ENCODE measurements at places on chromosomes 4 and X.

DNA sequence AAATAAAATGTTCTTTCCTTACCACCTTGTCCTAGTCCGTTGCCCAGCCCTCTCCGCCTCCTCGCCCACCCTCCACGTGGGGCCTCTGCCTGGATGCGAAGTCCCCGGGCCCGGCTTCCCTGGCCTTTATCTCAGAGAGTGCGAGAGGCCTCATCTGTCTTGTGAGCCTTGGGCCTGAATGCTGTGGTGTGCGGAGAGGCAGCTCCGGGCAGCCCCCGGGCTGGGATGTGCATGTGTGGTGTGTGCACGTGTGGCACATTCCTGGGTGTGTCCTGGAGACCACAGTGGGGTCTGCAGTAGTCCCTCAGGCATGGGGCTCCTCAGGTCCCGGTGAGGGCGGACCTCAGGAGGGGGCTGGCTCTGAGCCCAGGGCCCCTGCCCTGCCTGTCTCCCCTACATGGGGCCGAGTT, 31.4 kb downstream of the DOK7 start:
- DNase-seq, result no peak

DNA sequence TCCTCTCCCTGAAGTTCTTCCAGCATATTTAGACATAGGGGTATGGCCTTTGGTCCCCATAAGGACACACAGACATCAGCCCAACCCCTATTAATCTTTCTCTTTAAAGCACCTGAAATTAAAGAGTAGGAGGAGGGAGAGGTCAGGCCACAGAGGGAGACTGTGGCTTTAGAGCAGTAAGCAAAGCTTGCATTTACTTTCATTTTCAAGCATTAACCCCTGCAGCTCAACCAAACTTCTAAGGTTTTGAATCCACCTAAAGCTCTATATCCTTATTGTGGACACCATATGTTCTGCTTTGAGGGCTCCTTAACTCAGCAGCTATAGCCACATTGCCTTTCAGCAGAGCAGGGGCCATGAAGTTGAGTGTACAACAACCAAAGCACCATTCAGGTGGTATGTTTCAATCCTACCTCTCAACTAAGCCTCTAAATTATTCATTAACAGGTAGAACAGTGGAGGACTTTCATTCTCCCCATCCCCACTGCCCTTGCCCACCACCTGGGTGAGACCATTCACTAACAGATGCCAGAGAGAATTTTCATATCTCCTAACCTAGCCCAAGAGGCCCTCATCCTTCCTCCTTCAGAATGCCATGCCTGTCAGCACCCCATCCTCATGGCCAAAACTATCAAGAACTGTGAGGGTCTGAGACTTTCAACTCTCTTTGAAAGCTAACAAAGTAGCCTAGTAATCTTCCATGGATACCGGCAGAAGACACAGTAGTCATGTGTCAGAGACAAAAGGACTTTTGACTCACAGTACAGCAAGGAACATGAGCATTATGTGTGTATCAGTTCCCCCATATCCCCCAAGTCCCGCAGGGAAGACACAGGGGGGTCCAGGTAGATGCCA, 20.8 kb downstream of the LIN54 start:
- DNase-seq, result no peak

GRCh38 chr4:1379801-1380331, 26.4 kb downstream of the NKX1-1 start:
- DNase-seq, result no peak

GRCh38 chrX:13396924-13397323, 77.1 kb upstream of the ATXN3L start:
- no peak for DNase-seq

DNA sequence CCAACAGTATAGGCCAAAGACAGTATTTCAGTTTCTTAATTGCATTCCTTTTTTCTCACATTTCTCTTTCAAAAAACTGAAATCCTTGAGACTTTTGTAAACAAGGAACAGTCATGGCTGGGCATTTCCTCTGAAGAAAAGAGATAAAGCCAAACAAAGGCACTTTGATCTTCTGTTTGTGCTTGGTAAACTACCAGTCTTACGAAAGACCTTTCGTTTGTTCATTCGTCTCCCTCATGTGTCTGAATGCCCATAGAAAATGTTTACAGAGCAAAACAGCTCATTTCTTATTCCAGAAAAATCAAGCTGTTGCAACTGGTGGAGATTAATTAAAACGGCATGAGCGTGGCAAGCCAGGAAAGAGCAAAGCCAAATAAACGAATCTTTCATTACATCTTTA, 178.0 kb downstream of the GASK1B start:
- DNase-seq, result no peak

DNA sequence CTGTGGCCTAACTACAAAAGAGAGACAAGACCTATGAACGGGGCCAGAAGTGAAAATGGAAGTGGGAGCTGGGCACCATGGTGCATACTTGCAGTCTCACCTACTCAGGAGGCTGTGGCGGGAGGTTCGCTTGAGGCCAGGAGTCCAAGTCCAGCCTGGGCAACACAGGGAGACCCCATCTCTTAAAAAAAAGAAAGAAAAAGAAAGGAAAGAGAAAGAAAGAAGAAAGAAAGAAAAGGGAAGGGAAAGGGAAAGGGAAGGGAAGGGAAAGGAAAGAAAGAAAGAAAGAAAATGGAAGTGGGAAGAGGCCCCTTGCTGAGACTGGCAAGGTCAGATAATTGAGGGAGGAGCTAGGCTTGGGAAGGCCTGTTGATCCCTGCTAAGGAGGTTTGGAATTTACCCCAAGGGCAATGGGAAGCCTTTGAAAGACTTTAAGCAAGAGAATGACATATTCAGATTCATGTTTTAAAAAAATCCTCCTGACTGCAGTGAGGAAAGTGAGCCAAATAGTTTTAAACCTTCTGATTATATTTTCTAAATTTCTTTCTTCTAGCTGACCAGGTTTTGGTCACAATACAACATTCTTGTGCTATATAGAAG, 17.7 kb upstream of the HERC5 start:
- no peak for DNase-seq

GRCh38 chrX:40154250-40154852, 56.6 kb upstream of the BCOR start:
- DNase-seq, result no peak

GRCh38 chrX:147478899-147479298, 432.8 kb upstream of the FMR1 start:
- no peak for DNase-seq

GRCh38 chr4:183989461-183989860, 84.4 kb downstream of the STOX2 start:
- no peak for DNase-seq

DNA sequence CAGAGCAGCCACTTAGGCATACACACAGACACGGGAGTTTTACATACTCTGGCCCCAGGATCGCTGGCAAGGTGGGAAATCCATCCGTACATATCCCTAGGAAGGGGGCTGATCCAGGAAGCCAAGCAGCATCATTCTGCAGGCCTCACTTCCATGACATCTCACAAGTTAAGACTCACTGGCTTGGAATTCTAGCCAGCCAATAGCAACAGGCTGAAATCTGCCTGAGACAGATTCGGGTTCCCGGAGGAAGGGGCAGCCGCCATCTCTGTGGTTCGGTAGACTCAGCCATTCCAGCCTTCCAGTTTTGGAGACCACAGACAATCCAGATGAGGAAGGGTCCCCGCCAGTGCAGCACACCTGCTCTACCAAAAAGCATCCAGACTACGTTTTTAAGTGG, 31.3 kb downstream of the SOWAHB start:
- DNase-seq, result no peak

DNA sequence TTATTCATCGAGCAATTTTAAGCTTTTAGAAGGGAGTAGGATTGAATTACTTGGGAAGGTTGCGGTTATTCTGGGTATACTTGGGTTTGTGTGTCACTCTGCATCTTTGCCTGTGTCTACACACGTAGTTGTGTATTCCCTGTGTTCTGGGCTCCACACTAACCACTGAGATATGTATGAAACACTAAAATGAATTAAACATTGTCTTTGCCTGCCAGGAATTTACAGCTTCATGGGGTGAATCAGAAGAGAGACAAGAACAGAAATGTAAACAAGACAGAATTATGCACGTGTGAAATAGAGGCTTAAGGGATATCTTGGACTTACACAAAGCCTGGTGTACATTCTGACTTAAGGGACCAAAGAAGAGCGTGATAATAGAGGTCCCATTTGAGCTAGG, 228.5 kb downstream of the AFF2 start:
- no peak for DNase-seq

DNA sequence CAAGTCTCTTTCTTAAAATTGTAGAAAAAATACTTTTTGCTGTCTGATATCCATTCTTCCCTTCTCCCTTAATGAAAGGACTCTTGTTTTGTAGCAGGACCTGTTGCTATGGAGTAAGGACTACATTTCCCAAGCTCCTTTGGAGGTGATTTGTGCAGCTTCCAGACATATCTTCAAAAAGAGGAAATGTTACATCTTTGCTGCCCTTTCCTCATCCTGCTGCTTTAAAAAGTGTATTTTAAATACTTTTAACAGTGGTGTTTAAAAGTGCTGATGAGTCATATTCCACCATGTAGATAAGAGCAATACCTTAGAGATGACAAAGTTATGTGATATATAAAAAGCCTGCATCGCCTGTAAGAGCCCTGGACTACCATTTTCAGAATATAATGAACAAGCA, 98.7 kb downstream of the CFAP299 start:
- DNase-seq, result no peak

DNA sequence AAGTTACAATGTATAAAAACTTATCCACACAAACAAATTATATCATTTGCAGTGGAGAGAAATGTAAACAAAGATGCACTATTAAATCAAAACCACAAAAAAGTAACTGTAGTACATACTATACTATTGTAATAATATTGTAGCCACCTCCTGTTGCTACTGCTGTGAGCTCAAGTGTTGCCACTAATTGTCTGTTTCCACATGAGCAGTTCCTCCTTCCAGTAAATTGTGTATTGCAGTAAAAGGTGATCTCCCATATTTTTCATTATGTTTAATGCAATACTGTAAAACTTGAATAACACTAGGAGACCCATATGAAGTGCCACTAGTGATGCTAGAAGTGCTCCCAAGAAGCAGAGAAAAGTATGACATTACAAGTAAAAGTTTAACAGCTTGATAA, 11.7 kb downstream of the LIN54 start:
- DNase-seq, result no peak

GRCh38 chr4:125994430-125994829, 679.7 kb downstream of the FAT4 start:
- DNase-seq, result no peak

DNA sequence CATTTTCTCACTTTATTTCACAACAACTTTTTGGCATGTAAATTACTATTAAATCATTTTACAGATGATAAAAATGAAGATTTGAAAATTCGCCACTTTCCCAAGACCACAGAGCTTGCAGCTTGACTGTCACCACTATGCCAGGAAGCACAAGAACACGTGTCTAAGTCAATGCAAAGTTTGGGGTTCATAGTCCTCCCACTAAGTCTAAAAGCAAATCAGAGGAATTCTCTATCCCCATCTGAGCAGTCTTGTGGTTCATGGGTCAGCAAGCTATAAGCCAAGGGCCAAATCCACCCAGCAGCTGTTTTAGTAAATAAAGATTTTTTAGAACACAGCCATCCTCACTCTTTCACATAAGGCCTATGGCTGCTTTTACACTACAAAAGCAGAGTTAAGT, 833.3 kb upstream of the INTU start:
- no peak for DNase-seq

DNA sequence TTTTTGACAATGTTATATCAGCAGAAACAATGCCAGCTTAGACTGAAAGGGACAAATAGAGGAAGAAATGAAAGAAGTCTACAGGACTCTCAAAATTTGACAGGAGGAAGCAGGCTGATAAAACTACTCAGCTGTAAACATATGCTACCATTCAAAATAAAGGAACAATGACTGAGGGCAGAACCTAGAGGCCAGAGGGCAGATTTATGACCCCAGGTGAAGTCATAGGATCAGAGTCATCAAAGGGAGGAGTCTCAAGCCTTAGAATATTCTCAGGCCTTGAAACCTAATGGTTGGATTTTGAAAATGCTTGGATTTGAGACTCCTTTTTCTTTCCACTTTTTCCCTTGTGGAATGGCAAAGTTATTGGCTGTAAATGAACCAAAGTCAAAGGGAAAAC, 17.0 kb upstream of the SYTL5 start:
- DNase-seq, result no peak
